ENCODE measurements at places on chromosomes 6 and 20.

DNA sequence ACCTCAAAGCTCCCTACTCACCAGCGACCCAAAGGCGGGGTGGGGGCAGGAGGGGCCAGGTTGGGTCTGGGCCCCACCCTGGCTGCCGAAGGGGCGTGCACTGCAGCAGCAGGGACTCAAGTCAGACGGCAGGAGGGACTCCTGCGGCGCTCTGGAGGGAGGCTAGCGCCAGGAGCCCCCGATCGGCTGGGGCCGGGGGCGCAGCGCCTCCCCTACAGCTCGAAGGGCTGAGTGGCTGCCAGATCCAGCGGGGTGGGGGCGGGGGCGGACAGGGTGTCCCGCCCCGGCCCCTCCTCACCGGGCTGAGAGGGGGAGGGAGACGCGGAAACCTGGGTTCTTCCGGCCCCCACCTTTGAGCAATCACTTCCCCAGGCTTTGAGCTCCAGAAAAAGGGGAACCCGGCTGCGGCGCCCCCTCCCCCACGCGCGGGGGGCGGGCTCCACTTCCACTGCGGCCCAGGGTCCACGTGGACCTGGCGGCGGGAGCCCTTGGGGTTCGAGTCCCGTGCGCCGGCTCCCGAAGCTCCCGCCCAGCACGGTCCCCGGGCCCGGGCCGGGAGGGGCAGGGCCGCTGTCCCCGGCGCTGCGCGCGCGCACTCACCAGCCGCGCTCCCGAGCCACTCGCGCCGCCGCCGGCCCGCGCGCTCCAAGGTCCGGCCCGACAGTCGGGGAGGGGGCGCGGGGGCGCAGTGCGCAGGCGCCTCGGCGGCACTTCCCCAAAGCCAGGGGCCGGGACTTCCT lies at the start of gene RGS19:
RGS19 (minus strand) TSS at position 246 of the 740 bp plus-strand sequence. CDS start 2,632 bp downstream, outside the sequence.
- DNase-seq: peak; percentile 59

DNA sequence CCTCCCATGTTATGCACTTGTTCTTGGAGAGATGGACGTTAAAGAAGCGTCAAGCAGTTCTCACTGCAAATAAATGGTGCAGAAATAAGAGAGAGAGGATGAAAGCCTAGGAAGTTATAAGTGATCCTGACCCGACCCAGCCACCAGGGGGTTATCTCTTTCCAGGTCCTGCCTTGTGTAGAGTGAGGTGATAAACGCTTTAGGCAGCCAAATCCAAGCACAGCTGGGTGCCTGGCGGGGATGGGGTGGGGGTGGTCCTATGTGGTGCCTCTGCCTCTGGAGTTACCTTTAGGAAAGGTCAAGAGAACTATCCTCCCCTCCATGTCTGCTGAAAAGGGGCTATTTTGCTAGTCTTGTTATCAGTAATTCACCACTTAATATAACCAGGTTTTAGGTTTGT lies 9.2 kb upstream of the TFAP2A start:
- DNase-seq: no peak

GRCh38 chr6:96913621-96914020 lies 10.9 kb upstream of the KLHL32 start:
- DNase-seq: no peak

- no peak for DNase-seq
Measured at GRCh38 chr20:21714297-21715192, 9.1 kb downstream of the PAX1 start.

DNA sequence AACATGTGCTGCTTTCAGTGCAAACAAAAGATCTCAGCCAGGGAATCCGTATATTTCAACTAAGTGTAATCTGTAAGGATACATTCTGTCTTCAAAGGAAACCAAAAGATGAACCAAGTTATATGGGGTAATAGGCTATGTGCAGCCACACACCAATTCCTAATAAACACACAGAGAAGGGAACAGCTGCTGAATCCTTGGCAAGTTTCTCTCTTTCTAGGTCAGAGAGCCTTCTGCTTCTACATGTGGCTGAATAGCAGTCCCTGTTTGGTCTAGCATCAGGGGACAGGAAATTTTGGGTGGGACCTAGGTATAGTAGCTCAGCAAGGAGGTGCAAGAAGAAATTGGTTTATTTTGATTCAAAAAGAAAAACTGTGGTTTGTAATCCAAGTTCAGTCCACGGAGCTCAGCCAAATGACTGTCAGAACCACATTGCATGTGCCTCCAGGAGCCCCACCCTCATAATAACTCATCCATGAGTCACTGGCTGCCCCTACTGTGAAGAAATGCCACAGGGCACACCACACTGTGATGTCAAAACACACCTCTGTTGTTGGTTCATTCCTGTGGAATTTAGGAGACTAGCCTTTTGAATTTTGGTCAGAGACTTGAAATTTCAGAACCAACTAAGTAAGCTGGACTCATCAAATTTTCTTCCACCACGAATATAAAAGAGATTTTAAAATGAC lies 21.1 kb downstream of the SPTLC3 start:
- DNase-seq: no peak

DNA sequence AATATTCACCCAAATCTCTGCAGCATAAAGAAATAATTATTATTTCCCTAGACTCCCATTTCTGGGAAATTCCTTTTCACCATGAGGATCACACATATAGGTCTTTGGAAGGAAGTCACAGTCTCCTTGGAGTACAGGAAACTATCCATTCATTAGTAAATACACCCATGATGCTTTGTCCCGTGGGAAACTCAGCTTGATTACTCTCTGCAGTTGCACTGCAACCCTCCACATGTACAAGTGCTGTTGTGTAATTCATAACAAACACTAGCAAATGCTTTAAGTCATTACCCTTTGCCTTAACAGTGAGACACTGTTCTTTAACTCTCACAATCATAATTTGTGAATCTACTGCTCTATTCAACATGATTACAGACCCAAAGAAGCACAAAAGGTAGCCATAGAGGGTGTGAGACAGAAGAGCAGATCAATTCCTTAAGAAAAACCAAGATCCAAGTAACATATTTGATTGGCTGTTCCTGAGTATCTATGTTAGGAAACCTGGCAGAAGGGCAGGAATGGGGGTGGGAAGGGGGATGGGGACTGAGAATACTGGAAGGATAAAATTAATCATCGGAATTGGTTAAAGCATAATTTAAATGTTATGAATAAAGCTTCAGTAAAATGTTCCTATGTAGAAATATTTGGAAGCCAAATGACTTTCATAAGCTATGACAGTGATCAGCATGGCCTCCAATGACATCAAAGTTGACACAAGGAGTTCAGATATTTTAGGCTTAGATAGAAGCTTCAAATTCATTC lies 268.0 kb downstream of the HACE1 start:
- no peak for DNase-seq

DNA sequence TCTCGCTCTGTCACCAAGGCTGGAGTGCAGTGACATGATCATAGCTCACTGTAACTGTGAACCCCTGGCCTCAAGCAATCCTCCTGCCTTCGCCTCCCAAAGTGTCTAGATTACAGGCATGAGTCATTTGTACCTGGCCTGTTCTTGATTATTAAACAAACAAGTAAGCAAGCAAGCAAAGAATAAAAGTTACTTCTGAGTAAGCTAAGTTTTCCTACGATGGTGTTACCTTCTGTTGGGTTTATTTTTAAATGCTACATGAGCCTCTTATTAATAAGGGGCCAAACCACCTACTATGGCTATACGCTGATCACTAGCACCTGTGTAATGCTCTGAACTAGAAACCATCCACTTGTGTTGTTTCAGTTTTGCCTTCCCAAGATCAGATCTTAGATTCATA lies 50.8 kb downstream of the IL22RA2 start:
- DNase-seq: no peak

DNA sequence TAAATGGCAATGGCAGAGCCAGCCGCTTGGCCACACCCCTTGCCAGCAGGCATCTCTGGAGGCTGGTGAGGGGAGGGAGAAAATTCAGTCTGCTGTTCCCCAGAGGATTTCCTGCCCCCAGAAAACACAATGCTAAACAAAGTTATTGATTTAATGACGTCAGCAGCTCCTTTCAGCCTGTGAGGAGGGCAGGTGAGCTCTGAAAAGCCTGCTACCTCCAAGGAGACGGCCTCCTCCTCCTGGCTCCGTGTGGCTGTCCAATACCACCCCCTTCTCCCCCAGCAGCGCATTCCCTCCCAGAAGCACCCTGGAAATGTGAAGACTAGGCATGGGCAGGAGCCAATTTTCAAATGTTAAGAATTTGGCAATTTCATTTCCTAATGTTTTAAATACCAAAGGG lies 393.1 kb downstream of the ZFAND3 start:
- peak; percentile 86 for DNase-seq
